ENCODE measurements at places on chromosomes 11 and 22. TPM values are rescaled to one million over a fixed set of nuclear protein-coding genes. Genes with fewer than 3 reads are reported as not detected.

DNA sequence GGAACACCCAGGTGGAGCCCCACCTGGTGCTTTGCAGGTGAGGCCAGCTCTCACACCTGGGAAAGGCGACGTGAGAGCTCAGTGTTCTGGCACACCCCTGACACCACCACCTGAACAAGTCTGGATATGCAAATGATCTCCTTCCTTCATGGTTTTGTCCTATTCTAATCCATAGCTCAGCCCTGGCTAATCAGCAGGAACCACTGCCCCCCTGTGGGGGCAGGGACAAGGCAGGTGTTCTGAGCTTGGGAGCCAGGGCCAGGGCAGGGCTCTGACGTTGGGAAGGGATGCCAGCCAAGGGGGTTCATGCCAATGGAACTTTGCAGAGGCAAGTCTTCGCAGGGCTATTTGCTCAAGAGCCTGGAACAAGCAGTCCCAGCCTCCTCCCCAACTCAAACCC, 144.2 kb downstream of the TRIM29 start:
- no peak for DNase-seq

DNA sequence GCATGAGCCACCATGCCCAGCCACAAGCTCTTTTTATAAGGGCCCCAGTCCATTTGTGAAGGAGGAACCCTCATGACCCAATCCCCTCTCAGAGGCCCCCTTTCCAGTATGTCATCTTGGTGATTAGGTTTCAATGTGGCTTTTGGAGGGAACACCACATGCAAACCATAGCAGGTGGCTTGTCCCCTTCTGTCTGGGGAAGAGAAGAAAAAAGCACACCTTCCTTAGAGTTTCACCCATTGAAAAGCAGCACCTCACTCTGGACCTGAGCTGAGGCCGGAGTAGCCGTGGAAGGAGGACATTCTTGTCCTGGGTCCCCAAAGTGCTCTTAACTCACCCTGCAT, 25.4 kb downstream of the NEAT1 start:
- no peak for DNase-seq

YPEL4 gene
- total RNA-seq, result under 0.01 TPM

DNA sequence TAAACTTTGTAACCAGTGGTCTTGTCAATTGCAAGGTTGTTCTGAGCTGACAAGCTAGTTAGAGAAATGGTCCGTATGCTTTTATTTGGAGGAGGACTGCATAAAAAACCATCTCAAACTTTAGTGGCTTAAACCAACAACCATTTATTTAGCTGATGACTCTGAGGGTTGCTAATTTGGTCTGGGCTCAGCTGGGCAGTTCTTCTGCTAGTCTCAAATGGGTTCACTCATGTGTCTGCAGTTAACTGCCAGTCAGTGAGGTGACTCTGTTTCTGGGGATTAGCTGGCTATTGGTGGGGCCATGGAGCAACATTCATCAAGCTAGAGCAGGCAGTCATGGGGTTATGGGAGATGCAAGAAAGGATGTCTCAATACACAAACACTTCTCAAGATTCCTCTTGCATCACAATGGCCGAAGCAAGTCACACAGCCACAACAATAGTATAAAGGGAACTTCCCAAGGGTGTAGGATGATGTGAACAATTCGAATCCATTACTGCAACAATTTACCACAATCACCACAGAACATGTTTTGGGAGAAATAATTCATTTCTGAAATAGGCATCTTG, 521.9 kb downstream of the INSC start:
- DNase-seq, result no peak

- DNase-seq, result no peak
Measured at GRCh38 chr11:27995083-27995482, 112.9 kb downstream of the KIF18A start.

MS4A6E gene
- not detected for total RNA-seq

- DNase-seq, result no peak
Measured at GRCh38 chr11:114163229-114163631, 103.7 kb downstream of the ZBTB16 start.

GRCh38 chr22:43001271-43002201, 13.4 kb downstream of the PACSIN2 start:
- peak; percentile 43 for DNase-seq

GRCh38 chr11:86251345-86251744, 6.8 kb downstream of the EED start:
- DNase-seq, result no peak

DNA sequence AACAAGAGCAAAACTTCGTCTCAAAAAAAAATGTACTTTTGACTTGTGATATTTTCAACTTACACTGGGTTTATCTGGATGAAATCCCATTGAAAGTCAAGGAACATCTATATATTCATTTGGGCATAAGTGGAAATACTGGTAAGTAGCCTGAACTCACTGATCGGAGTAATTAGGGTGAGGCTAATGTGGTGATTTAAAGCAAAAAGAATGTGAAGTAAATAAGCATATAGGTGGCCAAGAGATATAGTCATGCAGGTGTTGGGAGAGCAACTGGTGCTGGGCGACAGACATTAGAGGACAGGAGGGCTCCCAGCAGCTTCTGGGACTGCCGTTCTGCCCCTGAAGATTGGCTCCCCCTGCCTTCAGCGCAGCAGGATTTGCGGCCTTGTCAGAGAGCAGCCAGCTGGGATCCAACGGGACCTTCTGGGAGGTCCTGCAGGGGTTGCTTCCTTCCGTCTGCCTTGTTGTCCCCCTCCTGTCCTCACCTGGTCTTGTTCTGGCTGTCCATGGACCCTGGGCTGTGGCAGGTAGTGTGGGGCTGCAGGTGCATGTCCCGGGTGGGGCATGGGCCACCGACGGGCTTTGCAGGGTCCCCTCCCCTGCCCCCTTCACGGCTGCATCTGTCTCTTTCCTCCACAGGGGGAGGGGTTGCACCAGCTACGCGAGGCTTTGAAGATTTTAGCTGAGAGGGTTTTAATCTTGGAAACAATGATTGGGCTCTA, 14.1 kb downstream of the RHBDD3 start:
- no peak for DNase-seq

- DNase-seq, result no peak
Measured at GRCh38 chr22:44738347-44738715, 14.0 kb upstream of the ARHGAP8 start.

- DNase-seq, result peak; percentile 17
Measured at GRCh38 chr22:33209930-33210784, 152.0 kb upstream of the SYN3 start.

Measured in lung microvascular endothelial cell (primary cell).